COR-L47 (cell line): ENCODE measurements at places on chromosomes 3 and 15.

DNA sequence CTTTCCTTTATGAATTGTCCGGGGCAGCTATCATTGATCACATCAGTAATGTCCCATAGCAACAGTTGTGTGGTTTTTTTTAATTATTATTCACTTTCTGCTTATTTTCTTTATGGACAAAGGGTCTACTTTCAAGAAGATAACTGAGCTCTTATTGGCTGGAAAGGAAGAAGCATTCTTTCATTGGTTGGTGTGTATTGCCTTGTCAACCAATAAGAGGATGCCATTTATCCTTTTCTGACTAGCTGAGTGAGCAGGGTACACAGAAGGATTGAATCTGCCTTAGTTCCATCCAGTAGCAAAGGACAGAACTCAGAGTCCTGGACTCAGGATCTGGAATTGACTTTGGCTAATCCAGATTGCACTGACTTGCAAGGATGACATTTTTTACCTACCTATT is 13.2 kb upstream of the AEN start:
- no peak for DNase-seq

- no peak for DNase-seq
These were observed 63.5 kb downstream of the SLC49A4 start for GRCh38 chr3:122858373-122858772.

DNA sequence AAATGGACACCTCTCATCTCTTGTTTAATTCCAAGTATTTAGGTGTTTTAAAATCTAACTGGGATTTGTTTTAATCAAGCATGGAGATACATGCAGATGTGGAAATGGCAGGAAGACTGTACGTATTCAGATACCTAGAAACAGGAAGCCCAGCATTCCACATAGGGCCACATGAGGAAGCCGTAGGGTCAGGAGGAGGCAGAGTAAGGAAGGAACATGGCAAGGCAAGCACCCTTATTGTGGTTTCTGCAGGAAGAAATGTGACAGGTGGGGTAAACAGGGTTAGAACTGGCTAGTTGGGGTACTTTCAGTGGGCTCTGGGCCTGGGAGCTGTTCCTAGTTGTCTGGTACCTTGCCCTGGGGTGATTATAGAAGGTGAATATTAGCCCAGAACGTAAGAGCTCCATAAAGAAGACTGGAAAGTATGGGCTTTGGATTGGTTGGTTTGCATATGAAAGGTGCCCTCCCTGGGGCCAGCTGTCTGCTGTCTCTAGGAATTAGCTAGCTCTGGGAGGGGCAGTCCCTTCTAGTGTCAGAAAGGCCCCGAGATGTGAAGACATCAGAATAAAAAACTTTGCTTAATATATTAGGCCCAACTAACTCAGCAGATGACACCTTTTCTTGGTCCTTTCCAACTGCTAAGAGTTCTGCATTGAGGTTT is 107.7 kb upstream of the CADPS start:
- no peak for DNase-seq

GRCh38 chr3:50515565-50516439 is 12.4 kb upstream of the CACNA2D2 start:
- no peak for DNase-seq

- DNase-seq, result no peak
These were observed 102.8 kb upstream of the CLDN18 start for GRCh38 chr3:137906985-137907649.

GRCh38 chr15:37652646-37653417 is 281.6 kb upstream of the TMCO5A start:
- no peak for DNase-seq

GRCh38 chr3:131801566-131801965 is 233.2 kb downstream of the CPNE4 start:
- no peak for DNase-seq

DNA sequence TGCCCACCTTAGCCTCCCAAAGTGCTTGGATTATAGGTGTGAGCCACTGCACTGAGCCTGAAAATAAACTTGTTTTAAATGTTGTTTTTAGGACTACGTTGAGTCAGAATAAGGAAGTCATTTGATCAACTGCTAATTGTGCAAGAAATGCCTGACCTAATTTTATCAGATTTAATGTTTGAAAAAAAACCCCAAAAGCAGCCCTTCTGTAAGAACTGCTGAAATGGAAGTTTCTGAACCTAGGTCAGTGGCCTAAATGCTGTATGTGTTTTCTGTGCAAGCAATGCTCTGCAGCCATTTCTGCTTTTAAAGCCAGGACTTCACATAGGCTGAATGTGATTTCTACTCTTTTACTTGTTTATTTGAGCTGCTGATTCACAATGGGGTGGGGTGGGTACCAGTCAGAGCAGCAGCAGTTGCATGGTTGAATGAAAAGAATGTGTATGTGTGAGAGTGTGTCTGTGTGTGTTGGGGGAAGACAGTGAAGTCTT is 6.6 kb downstream of the GPX1 start:
- DNase-seq, result no peak

DNA sequence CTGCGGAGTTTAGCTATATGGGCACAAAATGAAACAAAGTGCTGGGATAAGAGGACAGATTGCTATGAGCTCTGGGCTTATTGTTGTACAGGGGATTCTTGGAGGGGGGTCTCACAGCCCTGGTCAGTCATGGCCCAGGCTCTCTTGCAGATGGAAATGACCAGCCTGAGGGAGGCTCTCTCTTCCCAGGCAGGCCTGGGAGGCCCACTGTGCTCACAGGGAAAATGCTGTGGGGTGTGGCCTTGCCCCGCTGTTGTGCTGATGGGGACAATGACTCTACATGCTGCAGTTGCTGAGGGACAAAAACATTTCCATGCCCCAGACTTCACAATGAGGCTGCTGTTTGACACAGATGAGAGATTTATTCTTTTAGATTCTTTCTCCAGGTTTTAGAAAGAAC is 202.2 kb downstream of the KLF13 start:
- DNase-seq, result no peak

DNA sequence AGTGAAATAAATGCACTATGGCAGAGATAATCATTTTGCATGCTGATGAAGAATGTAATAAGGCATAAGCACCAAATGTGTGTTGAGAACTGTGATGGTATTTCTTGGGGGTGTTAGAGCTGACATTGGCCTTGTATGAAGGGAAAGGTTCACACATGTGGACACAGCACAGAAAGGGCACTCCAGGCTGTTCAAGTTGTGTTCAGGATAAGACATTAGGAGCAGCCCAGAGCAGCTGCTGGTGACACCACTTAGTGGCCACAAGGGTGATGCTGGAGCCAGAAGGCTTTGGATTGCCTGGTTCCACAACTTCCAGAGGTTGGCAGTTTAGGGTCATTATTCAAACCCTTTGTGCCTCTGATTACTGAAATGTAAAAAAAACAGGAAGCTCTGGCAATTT is 155.4 kb downstream of the GOLGA6L6 start:
- no peak for DNase-seq

GRCh38 chr3:197720694-197721093 is 16.0 kb downstream of the RUBCN start:
- DNase-seq, result no peak

- DNase-seq, result no peak
These were observed 14.6 kb downstream of the MYNN start for GRCh38 chr3:169787791-169788190.

- DNase-seq, result no peak
These were observed 26.2 kb downstream of the RBP2 start for GRCh38 chr3:139450159-139450558.

GRCh38 chr3:42376344-42376798 is 34.0 kb downstream of the LYZL4 start:
- peak; percentile 72 for DNase-seq

GRCh38 chr15:85539491-85539890 is 159.1 kb downstream of the AKAP13 start:
- no peak for DNase-seq

DNA sequence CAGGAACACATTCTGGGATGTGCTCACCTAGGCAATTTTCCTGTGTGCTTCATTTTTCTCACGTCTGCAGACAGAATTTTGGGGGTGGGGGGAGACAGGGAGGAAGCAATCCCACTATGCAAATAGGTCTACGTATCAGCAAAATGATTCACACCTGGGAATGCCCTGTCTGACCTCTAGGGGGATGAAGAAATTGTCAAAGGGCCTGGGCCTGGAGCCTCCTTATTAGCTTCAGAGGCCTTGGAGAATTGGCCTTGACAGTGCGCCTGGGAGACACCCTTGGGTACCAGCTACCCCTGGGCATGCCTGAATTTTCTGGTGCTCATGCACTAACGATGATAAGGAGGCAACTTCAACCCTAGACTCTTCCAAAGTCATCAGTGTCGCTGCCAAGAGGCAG is 207.5 kb downstream of the CADPS start:
- no peak for DNase-seq

GRCh38 chr15:43107751-43108150 is 1.9 kb upstream of the UBR1 start:
- no peak for DNase-seq

DNA sequence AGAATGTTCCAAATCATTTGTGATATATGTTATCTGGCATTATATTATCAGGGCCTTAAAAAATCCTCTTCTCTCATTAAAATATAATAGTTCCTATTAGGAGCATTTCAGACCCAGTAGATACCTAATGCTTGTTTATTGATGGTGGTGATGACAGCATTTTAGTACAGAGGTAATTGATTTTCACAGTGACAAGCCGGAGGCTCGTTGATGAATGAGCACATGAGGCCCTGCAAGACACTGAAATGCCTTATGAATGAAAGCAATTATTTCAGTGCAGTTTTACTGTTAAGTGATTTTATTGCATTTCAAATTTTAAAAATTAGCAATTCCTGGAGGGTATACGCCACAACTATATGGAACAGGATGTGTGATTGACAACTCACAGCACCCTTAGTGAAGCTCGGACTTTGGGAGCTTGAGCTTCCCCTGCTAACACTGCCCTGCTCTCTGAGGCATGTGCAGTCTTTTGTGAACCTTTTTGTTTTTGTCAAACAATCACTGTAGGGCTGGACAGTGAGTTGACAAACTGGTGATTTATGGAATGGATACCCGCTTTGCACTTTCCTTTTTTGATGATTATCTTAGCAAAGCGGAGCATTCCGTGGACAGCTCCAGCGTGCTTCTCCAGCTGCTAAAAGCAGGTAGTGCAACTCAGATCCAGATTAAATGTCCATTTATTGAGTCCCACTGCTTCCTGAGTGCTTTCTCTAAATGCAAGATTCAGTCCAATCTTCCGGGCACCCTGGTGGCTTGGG is 187.0 kb upstream of the ATP10A start:
- no peak for DNase-seq

- peak; percentile 24 for DNase-seq
These were observed 495.2 kb upstream of the TBL1XR1 start for GRCh38 chr3:177692304-177692975.

DNA sequence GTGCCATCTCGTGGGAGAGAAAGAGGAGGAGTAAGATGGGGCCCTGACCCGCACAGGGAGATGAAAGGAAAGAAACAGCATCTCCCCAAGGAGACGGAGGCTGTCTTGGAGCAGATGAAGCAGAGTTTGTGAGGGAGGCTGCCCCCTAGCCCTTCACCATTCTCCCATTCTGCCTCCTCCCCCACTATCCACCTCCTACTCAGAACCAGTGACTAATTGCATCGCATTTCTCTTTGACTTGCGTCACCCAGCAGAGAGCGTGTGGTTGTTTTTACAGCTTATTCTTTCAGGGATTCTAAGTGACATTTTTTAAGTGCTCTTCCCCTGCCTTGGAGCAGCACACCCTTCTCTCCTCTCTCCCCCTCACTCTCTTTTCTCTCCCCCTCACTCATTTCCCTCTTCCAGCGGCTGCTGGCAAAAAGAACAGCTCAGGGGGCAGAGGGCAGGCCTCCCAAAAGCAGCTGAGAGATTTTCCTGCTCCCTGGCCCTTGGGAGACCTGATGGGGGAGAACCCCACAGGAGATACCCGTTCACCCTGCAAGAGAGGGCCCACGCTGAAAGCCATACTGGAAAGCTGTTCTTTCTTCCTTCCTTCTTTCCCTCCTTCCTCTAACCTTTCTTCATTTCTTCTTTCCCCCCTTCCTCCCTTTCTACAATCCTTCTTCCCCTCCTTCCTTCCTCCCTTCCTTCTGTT is 91.8 kb downstream of the MRPL46 start:
- no peak for DNase-seq

- DNase-seq, result no peak
These were observed 228.3 kb upstream of the GBE1 start for GRCh38 chr3:81989758-81990157.

GRCh38 chr3:10561162-10561945 is 56.0 kb upstream of the ATP2B2 start:
- no peak for DNase-seq

DNA sequence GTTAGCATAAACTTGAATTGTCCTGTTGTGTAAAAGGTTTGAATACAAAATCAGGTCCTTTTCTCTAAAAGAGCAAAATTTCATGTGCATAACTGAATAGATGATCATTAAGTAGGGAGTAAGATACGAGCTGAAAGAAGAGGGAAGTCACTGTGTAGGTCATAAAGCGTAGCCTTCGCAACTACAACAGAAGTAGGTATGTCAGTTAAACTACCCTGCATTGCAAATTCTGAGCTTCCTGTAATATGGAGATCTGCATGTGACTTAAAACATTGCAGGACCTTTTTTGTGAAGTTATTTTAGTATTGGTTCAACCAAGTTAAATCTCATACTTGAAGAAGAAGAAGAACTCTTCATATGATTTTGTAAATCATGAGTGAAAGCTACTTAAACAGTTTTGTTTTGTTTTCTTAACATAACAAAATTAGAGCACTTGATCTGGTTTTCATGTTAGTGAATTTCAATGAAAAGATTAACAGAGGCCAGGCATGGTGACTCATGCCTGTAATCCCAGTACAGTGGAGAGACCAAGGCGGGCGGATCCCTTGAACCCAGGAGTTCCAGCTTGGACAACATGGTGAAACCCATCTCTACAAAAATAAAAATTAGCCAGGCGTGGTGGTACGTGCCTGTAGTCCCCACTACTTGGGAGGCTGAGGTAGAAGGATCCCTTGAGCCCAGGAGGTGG is 26.4 kb downstream of the ARMC8 start:
- DNase-seq, result no peak

GRCh38 chr15:77503764-77504163 is 83.1 kb downstream of the HMG20A start:
- no peak for DNase-seq

- no peak for DNase-seq
These were observed 58.4 kb downstream of the IQSEC1 start for GRCh38 chr3:13014755-13015285.

DNA sequence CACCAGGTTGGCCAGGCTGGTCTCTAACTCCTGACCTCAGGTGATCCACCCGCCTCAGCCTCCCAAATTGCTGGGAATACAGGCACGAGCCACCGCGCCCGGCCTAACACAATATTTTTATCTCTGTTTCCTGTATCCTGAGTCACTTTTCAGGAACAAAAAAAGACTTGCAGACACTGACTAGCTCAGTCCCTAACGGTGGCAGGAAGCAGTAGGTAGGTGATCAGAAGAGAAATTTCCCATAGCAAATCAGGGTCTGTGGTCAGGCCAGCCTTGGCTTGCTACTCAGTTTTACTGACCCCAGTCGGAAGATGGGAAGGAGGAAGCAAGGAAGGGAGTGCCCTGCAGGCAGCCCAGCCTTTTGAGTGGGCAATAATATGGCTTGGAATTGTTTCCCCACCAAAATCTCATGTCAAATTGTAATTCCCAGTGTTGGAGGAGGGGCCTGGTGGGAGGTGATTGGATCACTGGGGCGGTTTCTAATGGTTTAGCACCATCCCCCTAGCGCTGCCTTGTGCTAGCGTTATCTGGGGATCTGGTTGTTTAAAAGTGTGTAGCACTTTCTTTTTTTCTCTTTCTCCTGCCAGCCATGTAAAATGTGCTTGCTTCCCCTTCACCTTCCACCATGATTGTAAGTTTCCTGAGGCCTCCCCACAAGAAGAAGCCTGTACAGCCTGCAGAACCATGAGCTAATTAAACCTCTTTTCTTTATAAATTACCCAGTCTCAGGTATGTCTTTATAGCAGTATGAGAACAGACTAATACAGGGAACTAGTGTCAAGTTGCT is 19.5 kb upstream of the CDCP1 start:
- no peak for DNase-seq

GRCh38 chr3:69313251-69313650 is 72.6 kb downstream of the FRMD4B start:
- DNase-seq, result no peak
